Stimulated activated CD8-positive, alpha-beta memory T cell treated with anti-CD3 and anti-CD28 coated beads, Interleukin-4, amount 100 ng/mL, for 1 hour (primary cell): ENCODE measurements at places on chromosomes 2 and 18.

- no peak for DNase-seq
Measured at GRCh38 chr18:28075501-28075900, 101.4 kb downstream of the CDH2 start.

- no peak for DNase-seq
Measured at GRCh38 chr2:130786076-130786475, 30.7 kb downstream of the AMER3 start.

DNA sequence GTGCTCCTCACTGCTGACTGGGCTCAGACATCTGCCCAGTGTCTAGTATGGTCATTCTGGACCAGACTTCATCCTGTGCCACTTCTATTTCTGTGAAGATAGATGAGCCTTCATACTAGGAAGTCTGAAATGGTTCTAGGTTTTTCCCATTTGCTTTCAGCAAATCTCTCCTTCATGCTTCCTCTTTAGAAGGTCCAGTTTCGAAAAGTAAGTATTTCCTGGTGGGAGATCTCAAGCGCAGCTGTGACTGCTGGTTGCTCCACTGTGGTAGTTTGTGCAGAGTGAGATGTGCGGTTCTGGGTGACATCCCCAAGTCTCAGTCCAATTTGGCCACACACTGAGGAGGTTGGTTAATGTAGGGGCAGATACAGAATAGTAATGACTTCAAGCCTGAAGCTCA, 14.4 kb downstream of the IL36B start:
- DNase-seq = no peak

GRCh38 chr2:225534697-225535096, 135.2 kb downstream of the NYAP2 start:
- no peak for DNase-seq

DNA sequence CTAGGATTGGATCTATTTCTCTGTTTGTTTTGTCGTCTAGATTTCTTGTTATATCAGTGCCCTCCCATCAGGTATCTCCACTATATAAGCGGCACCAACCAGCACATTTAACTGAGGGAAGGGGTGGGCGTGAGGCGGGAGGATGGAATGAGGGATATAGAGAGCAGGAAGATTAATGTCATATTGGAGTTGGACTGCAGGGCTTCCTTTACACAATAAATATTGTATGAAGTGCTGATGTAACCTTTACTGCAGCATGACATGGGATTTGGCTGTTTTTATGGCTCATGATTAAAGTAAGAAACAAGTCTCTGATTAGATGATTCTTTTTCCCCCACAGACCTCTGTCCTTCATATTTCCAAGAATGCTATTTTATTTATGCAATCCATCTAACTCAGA, 54.8 kb downstream of the TMEM200C start:
- no peak for DNase-seq
